ENCODE measurements at places on chromosomes 7 and 10.

- DNase-seq, result no peak
These were observed 65.5 kb downstream of the CYCS start for GRCh38 chr7:25059576-25059975.

GRCh38 chr10:48749254-48749787 is 64.6 kb downstream of the WDFY4 start:
- DNase-seq, result no peak

GRCh38 chr7:1475991-1476390 is 16.7 kb upstream of the MICALL2 start:
- DNase-seq, result no peak

GRCh38 chr7:104664648-104665047 is 336.2 kb downstream of the LHFPL3 start:
- DNase-seq, result no peak

GRCh38 chr10:79979976-79980687 is 31.2 kb upstream of the SFTPD start:
- no peak for DNase-seq
